Activated naive CD8-positive, alpha-beta T cell treated with anti-CD3 and anti-CD28 coated beads for 36 hours (primary cell): ENCODE measurements at places on chromosomes 6 and 20. TPM values are rescaled to one million over a fixed set of nuclear protein-coding genes. Genes with fewer than 3 reads are reported as not detected.

TRIM31 gene
- total RNA-seq, result not detected

PAX1 gene
- total RNA-seq, result not detected

DUSP15 gene
- total RNA-seq, result not detected

GABRR1 gene
- total RNA-seq, result not detected

RIPPLY2 gene
- total RNA-seq, result not detected

DNA sequence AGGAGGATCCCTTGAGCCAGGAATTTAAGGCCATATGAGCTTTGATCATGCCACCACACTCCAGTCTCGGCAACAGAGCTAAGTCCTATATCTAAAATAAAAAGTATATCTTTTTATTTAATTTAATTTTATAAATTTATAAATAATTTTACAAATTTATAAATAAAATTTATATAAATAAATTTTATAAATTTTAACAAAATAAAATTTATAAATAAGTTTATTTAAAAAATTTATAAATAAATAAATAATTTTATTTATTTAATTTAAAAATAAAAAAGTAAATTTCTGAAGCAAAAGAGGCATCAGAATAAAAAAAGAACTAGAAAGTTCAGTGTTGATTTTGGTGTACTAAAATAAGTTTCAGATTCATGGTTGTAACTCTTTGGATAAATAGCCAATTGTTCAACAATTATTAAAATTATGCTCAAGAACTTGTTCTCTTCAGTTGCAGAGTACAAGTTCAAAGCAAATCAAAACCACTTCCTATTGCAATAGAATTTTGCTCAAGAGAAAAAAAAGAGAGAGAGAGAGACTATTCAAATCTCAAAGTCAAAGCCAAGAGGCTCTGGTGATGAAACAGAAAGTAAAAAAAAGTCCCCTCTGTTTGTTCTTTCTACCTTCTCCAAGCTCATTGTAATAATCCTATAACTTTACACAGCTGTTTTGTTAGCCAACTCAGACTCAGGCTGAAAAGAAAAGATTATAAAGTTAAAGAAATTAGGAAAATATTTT is 547.5 kb upstream of the ADGRB3 start:
- DNase-seq, result no peak

GRCh38 chr20:35283441-35284266 is 918 bp downstream of the EIF6 start:
- no peak for DNase-seq

GRCh38 chr6:142523515-142524375 is 221.9 kb downstream of the ADGRG6 start:
- DNase-seq, result no peak

DNA sequence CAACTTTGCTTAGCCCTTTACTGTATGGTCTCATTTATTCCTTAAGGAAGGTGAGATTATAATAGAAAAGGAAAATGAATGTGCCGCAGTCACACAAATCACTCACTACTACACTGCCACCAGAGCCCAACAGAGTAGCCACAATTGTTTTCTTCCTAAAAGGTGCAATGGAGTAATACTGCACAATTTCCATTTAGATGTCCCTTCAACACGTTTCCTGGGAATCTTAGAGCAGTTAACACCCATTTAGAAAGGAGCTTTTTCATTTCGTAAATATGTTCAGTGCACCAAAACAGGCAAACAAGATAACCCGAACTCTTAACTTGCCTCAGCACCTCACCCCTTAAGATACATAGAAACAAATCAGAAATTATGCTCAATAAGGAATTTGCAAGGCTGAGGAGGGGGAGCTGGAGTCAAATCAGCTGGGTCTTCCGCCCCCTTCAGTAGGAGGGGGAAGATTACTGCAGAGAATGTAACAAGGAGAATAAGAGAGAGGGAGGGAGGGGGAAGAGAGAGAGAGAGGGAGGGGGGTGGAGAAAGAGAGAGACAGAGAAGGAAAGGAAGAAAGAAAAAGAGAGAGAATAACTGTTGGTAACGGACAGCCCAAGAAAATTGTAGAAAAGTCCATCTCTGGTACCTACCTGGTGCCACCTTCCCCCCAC is 155.5 kb downstream of the BCAS1 start:
- no peak for DNase-seq

DNA sequence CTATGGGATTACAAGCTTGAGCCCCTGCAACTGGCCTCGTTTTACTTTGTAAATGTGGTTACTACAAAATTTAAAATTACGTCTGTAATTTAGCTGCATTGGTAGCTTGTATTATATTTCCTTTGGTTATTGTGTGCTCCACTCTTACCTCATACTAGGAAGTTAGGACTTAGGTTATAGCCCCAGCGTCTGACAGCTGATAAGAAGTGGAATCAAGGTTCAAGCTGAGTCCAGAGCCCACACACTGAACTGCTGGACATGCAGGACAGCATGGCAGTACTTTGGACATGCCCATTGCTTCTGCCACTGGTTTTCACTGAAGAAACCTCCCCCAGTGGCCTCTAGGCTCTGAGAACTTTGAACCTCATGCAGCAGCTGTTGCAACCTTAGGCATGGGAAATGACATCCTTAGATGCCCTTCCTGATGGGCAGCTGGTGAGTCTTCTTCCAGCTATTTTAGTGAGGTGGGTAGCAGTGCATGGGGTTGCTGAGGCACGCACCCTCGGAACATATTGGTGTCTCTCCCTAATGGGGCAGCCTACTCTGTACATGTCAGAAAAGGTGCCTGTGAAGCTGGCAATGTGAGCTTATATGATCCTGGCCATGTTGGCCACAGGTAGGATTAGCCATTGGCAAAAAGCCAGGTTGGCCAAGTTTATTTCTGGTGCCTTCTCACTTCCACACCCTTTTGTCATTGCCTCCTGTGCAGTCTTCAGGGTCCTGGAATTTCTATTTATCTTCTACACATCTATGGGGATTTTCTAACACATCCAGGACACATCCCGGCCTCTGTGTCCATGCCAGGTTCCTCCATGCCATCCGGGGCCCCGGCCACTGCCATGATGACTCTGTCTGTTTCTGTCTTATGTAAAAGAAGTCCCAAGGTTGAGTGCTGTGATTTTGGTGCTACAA is 85.3 kb downstream of the CDS2 start:
- no peak for DNase-seq

- DNase-seq, result no peak
Observed at GRCh38 chr6:108609276-108609769, 48.6 kb downstream of the FOXO3 start.

DNA sequence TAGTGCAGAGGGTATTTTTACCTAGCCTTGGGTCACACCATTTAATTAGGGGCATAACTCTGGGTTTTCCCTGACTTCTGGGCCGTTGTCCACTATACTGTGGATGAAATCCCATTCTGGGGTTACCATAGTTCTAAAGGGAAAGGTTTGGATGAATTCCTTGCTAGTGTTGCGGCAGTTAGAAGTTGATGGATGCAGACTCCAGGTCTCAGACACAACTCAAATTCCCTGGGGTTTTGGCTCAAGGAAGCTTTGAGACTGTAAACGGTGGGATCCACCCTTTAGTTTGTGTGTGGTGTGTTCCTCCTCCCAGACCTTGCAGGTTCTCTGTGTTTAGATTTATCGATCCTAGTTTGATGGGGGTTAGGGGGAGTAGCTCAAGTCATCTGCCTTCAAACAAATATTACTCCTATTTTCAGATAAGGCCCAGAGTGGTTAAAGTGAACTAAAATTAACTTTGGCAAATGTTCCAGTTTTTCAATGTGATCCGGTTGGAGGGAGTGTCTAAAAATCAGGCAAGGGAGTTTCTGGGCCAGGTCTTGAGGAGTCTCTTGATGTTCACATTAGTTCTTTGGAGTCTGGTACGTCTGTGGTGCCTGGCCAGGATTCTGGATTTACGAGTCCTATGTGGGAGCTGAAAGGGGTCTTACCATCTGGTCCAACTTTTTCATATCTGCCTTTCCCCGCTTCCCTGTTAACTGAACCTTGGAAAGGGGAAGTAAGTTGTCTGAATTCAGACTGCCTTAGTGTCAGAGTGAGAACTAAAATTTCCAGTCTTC is 1.5 kb downstream of the RALY start:
- no peak for DNase-seq

- DNase-seq, result peak; percentile 35
Observed at GRCh38 chr6:166417285-166417691, 34.5 kb upstream of the MPC1 start.

DNA sequence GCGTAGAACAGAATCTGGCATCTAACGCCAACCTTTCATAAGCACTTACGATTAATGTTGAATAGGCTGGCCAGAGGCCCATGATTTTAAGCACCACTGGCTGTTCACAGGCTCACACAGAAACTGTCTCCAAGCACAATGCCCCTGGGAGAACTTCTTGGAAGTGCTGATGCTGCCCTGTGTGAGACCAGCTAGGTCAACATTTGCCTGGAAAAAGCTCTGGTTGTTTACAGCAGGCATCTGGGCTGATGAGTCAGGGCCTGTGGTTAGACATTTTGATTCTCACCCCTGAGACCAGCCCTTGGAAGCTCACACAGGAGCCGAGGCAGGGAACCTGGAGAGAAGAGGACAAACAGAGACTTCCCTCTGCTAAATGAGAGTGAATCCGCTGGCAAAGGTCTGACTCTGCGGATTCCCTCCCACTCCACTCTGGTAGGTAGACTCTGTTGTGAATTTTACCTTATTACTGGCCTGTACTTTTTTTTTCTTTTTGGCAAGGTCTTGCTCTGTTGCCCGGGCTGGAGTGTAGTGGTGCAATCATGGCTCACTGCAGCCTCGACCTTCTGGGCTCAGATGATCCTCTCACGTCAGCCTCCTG is 6.8 kb upstream of the SULF2 start:
- no peak for DNase-seq

- DNase-seq, result no peak
Observed at GRCh38 chr6:46629691-46630090, 22.9 kb downstream of the CYP39A1 start.

DNA sequence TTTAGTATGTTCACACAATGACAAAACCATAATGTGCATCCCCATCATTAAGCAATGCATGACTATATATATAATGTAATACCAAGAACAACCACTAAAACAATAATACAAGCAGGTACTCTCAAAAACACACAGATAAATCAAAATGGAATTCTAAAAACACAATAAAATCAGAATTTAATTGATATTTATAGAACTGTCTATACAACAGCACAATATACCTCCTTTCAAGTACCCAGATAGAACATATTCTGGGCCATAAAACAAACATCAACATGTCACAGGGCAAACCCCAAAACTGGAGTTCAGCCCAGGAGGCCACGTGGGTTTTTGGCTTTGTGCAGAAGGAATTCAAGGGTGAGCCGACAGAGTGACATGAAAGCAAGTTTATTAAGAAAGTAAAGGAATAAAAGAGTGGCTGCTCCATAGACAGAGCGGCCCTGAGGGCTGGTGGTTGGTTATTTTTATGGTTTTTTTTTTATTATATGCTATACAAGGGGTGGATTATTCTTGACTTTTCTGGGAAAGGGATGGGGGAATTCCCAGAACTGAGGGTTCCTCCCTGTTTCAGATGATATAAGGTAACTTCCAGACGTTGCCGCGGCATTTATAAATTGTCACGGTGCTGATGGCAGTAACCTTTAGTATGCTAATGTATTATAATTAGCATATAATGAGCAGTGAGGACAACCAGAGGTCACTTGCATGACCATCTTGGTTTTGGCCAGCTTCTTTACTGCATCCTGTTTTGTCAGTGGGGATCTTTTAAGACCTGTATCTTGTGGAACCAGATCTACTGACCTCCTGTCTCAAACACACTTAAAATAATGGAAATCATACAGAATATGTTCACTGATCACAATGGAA is 5.6 kb downstream of the RAB23 start:
- no peak for DNase-seq

DNA sequence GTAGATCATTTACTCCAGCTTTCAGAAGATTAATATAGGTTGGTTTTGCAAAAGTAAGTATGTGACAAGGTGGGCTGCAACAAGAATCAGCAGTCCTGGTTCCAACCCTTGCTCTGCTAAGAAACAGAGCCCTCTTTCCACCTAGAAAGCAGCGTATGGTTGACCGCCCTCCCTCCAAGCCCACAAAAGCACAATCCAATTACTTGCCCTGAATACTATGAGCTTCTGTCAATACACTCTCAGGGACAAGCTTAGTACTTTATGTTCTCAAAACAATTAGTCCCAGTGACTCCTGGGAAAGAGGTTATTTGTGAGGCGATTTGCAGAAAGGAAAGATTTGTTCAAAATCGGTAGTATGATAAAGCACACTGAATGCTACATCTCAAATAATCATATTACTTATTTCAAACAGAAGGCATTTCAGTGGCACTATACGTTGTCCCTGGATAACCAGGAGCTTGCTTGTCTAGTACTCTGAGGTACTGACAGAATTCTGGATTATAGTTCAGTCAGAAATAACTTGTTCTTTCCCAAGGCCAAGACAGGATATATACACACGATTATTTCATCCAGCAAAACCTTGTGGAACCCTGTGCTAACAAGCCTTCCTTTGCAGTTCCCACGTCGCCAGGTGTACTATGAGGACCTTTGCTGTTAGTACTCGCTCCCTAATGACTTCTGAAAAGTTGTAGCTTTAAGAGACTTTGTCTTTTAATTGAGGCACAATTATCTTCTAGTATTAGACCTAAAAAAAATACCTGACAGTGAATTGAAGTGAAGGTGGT is 96.9 kb upstream of the ADTRP start:
- no peak for DNase-seq

DNA sequence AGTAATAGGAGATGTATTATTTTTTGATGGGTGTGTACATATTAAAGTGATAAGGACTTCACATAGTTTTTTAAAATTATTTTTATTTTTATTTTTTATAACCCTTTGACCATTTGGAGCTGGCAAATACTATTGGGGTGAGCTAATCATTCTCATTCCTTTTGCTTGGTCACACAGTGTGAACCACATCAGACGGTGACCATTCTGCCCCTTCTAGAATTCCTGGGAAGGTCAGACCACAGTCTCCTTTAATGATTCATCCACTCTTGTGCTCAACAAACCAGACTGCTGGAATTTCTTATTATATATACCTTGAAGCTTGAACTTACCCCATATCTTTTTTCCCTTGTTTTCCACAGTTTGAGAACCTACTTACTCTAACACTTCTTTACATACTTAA is 23.9 kb upstream of the PRL start:
- DNase-seq, result no peak

- DNase-seq, result no peak
Observed at GRCh38 chr6:14975471-14975817, 270.4 kb upstream of the JARID2 start.

- peak; percentile 6 for DNase-seq
Observed at GRCh38 chr6:84428300-84428907, 201.0 kb upstream of the CEP162 start.

DNA sequence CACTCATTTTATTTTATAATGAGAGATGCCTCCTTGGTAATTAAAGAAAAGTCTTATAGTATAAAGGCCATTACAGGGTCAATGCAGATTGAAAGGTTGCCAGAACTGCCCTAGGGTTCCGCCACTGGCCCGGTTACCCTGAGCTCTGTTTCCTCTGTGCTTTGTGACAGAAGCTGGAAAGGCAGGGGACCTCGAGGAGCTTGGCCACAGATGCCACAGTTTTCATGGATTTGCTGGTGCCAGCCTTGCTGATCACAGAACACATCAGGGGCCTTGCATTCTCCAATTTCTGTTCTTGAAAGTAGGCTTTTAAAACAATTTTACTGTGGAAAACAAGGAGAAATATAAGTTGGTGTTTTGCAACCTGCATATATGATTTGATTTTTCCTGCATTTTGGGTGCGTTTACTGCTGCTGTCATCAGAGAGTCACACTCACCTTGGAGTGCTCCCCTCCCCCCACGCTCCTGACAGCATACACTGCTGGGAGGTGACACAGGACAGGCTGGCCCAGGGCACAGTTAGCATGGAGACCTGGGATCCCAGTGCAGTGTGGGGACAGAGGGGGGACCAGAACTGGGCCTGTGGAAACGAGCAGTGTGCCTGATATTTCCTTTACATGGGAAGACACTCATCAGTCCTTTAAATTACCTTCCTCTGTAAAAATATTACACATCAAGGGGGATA is 142.8 kb downstream of the CFAP61 start:
- no peak for DNase-seq
